Motor neuron (in vitro differentiated cells): ENCODE measurements at places on chromosomes 13 and 19. TPM values are rescaled to one million over a fixed set of nuclear protein-coding genes. Genes with fewer than 3 reads are reported as not detected.

- no peak for ATAC-seq
These were observed 1.6 kb downstream of the PPP1R13L start for GRCh38 chr19:45403272-45403671.

- no peak for ATAC-seq
These were observed 321.1 kb downstream of the RBM26 start for GRCh38 chr13:79084802-79085424.

GRCh38 chr13:58119804-58120203, 488.3 kb downstream of the PCDH17 start:
- ATAC-seq, result no peak

DNA sequence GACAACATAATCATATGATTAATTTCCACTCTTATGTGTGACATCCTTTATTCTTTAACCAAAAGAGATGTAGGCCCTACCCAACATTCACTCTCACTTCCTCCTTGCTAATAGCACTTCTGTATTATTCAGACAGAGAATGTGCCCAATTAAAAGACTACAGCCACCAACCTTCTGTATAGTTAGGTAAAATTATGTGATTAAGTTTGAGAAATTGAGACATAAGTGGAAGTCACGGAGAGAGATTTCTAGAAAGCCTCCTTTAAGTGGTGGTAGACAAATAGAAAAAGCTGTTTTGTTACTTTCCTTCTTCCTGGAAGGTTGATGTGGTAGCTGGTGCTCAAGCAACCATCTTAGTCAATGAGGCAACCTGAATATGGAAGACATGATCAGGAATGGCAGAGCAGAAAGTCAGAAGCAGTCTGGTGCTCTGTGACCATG, 14.8 kb downstream of the EPSTI1 start:
- ATAC-seq, result no peak

DNA sequence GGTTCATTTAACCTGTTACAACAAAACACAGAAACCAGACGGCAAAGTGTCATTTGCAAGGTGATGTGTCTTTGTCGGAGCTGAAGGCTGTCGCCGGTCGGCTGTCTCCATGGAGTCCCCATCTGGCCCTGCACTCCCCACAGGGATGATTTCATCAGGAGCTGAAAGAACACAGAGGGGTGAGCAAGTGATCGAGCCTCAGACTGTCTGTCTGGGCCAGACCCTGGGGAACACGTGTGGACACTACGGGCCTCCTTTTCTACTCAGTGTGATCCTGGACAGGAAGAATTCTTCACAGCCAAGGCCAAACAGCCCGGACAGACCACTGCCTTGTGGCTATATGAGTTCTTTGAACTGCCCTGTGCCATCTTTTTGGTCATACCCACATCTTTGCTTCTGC, 85.1 kb downstream of the RNASEH2B start:
- ATAC-seq, result no peak

DNA sequence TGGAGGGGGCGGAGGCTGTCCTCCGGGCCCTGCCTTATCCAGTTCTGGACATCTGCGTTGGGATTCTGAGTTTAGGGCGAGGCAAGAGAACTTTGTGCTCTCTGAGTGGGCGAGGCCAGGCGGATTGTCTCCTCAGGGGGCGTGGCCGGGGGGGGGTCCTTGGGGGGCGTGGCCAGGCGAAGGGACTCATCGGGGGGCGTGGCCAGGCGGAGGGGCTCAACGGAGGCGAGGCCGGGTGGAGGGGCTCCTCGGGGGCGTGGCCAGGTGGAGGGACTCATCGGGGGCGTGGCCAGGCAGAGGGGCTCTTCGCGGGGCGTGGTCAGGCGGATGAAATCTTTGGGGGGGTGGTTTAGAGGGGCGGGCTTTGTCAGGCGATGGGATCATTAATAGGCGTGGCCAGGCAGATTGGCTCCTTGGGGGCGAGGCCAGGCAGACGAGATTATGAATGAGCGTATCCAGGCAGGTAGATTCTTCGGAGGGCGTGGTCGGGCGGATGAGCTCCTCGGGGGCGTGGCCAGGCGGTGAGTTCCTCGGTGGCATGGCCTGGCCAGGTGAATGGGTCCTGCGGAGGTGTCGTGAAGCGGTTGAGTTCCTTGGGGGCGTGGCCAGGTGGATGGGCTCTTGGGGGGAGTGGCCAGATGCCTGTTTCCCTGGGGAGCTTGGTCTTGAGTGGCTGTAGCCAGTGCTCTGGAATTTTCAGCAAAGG, 10.3 kb upstream of the CACNG7 start:
- ATAC-seq, result peak; percentile 57

GRCh38 chr13:100382785-100383184, 205.8 kb downstream of the GGACT start:
- ATAC-seq, result no peak

- no peak for ATAC-seq
These were observed 30.2 kb upstream of the TRPC4 start for GRCh38 chr13:37899753-37900152.

GRCh38 chr19:55156202-55157063, 1.1 kb downstream of the TNNI3 start:
- peak; percentile 15 for ATAC-seq

DNA sequence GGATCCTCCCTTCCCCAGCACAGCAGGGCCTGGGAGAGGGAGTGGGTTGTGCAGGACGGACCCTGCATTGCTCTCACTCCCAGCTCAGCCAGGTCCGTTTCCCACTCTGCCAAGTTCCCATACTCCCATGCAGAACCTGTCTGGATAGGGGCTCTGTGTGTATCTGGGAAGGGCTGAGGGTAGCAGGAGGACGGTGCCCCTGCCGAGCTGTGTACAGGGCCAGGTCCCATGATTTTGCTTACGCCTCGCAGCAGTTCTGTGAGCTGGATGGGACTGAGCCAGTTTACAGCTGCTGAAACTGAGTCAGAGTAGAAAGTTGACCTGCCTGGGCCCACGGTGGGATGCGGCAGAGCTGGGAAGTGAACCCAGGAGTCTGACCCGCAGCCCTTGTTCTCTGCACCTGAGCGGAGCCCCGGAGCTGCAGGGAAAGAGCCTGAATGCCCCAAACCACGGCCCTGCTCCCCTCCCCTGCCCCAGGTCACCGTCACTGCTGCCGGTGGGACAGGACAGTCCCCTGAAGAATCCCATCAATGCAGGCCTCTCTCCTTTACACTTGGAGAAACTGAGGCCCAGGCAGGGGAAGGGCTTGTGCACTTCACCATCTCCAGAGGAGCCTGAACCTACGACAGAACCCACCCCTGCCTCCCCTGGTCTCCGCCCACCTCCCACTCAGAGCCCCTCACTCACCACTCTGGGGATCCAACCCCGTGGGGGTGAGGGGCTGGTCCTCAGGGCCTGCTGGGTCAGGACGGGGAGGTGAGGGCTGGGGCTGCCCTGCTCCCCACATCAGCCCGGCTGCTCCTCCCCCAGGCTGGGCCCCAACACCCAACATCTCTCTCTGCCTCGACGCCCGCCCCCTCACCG, 3.5 kb downstream of the LILRB5 start:
- ATAC-seq, result no peak

DNA sequence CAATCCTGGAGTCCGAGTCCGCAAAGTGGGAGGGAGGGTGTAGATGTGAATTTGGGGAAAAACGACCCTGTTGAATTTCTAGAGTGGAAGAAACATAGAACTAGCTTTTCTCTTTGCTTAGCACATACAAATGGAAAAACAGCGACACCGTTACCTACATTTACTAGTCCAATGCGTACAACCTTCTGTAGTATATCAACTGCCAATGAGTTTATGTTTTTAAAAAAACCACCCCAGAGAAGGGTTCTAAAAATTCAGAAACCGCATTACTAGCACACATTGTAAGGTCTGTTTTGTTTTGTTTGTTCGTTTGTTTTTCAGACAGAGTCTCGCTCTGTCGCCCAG, 332 bp upstream of the SUPT20H start:
- peak; percentile 9 for ATAC-seq

DNA sequence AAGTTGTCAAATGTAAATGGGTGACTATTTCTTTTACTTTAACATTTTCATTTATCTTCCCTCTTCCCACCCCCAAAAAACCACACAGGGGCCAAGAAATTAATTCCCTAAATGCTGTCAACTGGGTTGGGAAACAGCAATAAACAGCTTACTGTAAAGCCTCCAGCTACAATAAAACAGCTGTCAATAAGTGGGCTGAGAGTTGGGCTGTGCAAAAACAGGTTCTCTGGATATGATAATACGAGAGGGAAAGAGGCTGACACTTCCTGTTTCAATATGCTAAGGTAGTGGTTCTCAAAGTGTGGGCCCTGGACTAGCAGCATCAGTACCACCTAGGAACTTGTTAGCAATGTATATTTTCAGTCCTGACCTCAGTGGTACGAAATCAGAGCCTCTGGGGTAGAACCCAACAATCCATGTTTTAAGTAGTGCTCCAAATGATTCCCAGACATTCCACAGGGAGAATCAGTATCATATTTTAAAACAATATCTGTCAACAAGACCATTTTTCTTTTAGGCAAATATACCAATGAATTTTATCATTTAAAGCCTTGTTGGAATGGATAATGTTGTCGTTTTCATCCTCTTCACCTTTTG, 8.4 kb downstream of the PCDH9 start:
- no peak for ATAC-seq

GRCh38 chr13:101452519-101453485, at the start of gene ITGBL1:
ITGBL1 (plus strand) TSS chr13:101452675; CDS start chr13:101452834, 159 bp downstream.
- peak; percentile 61 for ATAC-seq

- ATAC-seq, result no peak
These were observed 1.1 kb downstream of the EDDM13 start for GRCh38 chr19:56273563-56274117.

GRCh38 chr13:34863360-34864135, 78.5 kb upstream of the NBEA start:
- peak; percentile 99 for ATAC-seq

DNA sequence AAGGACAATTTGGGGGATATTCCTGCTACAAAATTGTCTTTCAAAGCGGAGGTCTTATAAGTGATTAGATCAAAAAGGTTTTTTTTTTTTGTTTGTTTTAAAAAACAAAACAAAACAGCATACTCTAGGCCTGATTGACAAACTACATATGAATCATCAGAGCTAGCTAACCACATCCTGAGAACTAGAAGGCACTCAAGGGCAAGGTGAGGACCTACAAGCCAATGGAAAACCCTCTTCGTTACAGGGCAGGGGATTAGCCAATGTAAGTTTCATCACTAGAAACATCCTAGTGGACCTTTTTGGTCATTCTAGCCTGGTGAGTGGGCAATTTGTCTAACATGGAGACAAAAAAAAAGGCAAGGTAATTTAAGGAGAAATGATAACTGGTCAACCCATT, 428.6 kb downstream of the RFC3 start:
- ATAC-seq, result no peak

DNA sequence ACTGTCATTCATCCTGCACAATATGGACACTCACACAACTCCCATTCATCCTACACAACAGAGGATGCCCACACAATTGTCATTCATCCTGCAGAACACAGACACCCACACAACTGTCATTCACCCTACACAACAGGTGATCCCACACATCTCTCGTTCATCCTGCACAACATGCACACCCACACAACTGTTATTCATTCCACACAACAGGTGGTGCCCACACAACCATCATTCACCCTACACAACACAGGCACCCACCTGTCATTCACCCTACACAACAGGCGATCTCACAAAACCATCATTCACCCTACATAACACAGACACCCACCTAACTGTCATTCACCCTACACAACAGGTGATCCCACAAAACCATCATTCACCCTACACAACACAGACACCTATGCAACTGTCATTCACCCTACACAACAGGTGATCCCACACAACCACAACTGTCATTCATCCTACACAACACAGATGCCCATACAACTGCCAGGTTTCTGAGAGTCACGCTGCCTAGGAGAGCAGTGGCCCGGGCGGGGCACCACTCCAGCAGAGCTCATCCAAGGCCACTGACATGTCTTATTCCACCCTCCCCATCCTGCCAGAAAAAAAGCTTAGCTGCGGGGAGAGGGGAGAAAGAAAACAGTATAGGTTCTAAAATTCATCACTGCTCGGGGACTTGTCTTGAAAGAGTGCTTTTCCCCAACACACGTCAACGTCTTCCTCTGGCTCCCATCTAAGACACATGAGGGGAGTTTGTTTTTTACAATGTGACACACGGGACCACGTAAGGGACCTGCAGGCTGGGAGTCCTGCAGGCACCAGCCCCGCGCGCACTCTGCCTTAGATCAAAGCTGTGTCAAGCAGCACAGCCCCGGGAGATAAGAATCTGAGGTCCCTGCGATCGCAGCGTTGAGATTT, 44.0 kb downstream of the KLF2 start:
- no peak for ATAC-seq

GRCh38 chr19:50728084-50728737, 5.0 kb downstream of the CLEC11A start:
- peak; percentile 55 for ATAC-seq

- ATAC-seq, result peak; percentile 85
These were observed 3.5 kb upstream of the NAPSA start for GRCh38 chr19:50368649-50369570.

- no peak for ATAC-seq
These were observed 29.0 kb downstream of the RANBP3 start for GRCh38 chr19:5948752-5949564.

- ATAC-seq, result no peak
These were observed 564.1 kb downstream of the DCT start for GRCh38 chr13:93915269-93915809.

DNA sequence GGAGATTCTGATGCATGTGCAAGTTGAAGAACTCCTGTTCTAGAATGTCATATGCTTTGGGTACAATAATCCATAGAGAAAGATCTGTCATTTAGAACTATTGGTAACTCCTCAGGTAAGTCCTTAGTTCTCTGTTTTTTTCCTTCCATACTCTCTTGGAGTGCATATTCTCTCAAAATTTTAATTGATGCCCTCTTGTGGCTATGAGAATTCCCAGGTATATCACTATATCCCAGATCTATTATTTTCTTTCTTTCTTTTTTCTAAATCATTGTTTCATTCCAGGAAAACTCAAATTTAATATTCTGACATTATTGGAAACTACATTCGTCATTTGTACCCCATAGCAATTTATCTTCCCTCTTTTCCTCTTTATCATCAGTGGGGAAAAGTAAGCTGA, 485.4 kb downstream of the KLF5 start:
- no peak for ATAC-seq

DNA sequence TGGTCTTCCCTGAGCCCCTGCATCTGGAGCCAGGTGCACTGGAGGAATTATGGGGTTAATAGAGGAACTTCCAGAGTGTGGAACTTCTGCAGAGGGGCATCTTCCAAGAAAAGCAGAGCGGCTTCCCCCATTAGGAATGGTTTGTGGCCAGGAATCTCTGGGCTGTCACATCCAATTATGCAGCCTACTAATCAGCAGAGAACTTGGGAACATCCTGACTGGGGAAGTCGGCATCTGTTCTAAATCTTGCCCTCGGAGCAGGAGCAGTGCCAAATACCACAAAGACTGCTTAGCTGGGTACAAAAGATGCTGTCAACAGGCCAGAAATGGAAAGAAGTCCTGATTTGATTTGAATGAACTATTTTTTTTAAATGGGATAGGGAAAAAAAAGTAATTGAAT, 435.1 kb downstream of the ZNF536 start:
- ATAC-seq, result no peak

- ATAC-seq, result no peak
These were observed 23.2 kb downstream of the UBXN6 start for GRCh38 chr19:4434391-4434790.

- peak; percentile 16 for ATAC-seq
These were observed 1.2 kb downstream of the KL start for GRCh38 chr13:33017323-33017929.

GRCh38 chr13:31882794-31883193, 143.5 kb downstream of the RXFP2 start:
- ATAC-seq, result no peak

TEX29 gene
- not detected in 2 replicates for total RNA-seq

ZNF444 gene
- total RNA-seq, result 14.0 and 16.3 TPM in 2 replicates

ACER1 gene
- total RNA-seq, result 0.21 TPM in 1 of 2 replicates, not detected in the other

ZNF415 gene
- total RNA-seq, result 12.3 and 13.9 TPM in 2 replicates

RINL gene
- total RNA-seq, result 3.3 and 5.8 TPM in 2 replicates

CYP2S1 gene
- 1.9 and 2.2 TPM in 2 replicates for total RNA-seq

CABP5 gene
- total RNA-seq, result not detected in 2 replicates

SLC8A2 gene
- total RNA-seq, result 6.1 and 6.3 TPM in 2 replicates
